Stimulated activated CD8-positive, alpha-beta memory T cell treated with anti-CD3 and anti-CD28 coated beads, Interleukin-12 subunit alpha, Interleukin-12 subunit beta, amount 100 ng/mL, for 4 hours (primary cell): ENCODE measurements at places on chromosomes 7 and 10.

- no peak for DNase-seq
Observed at GRCh38 chr7:17027143-17027788, 145.5 kb upstream of the AGR3 start.

- DNase-seq = no peak
Observed at GRCh38 chr10:3783316-3783681, 1.7 kb downstream of the KLF6 start.

- DNase-seq = no peak
Observed at GRCh38 chr10:132264966-132265889, 42.5 kb downstream of the STK32C start.

DNA sequence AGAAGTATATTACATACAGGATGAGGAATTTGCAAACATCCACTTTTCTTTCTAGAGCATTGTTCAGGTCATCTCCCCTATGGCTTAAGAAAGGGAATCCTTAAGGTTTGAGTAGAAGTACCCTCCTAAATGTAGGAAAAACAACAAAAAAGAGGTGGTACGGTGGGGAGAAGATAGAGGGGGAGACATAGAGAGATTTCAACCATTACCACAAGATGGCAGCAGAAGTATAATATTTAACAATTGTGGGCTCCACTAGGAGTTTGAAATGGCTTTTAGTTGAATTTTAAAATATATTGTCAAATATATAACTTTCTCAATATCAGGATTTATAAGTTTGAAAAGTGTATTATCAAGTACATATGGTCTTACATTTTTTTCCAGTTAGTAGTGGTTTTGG lies 72.7 kb upstream of the PRKG1 start:
- no peak for DNase-seq

- no peak for DNase-seq
Observed at GRCh38 chr7:32501522-32501921, 6.2 kb downstream of the AVL9 start.

GRCh38 chr7:41967156-41967555 lies 264.3 kb upstream of the INHBA start:
- DNase-seq = no peak

GRCh38 chr7:94300176-94300835 lies 94.4 kb upstream of the COL1A2 start:
- no peak for DNase-seq

GRCh38 chr10:132520177-132520811 lies 17.3 kb upstream of the INPP5A start:
- DNase-seq = no peak

GRCh38 chr7:133754708-133755107 lies 372.4 kb upstream of the LRGUK start:
- DNase-seq = no peak

DNA sequence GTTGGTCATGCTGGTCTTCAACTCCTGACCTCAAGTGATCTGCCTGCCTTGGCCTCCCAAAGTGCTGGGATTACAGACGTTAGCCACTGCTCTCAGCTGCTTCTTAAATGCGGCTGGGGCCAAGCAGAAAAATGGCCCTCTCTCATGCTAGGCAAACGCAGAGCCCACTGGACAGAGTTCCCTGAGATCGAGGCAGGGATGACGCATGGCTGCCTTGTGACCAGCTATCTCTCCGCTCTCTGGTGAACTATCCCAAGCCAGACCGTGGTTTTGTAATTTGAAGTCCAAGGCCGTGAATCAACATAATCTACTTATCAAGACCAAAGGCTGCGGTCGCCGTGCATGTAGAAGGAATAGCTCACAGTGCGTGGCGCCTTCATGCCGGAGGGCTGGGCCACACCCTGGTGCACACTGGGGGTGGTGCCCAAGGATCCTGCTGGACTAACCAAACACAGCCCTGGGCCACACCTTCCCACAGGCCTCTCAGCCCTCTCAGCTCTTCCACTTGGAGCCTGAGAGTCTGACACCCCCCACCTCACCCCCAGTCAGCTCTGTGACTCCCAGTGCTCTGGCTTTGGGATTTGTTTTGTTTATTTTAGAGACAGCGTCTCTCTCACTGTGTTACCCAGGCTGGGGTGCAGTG lies 88.1 kb upstream of the CUX1 start:
- no peak for DNase-seq

DNA sequence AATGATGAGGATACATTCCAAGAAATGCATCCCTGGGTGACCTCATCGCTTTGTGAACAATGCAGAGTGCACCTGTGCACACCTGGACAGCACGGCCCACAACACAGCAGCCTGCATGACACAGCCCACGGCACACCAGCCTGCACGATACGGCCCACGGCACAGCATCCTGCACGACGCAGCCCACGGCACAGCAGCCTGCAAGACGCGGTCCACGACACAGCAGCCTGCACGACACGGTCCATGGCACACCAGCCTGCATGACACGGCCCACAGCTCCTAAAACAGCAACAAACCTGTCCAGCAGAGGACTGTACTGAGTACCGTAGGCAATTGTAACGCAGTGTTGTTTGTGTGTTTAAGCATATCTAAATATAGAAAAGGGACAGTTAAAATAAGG lies 134.7 kb upstream of the PPP2R2D start:
- DNase-seq = no peak

GRCh38 chr7:157851501-157852067 lies 514.8 kb downstream of the DNAJB6 start:
- DNase-seq = peak; percentile 38
